ENCODE measurements at places on chromosomes 3 and 15.

GRCh38 chr3:115146032-115146417 is 1.1 kb downstream of the ZBTB20 start:
- DNase-seq, result peak; percentile 77

- DNase-seq, result no peak
Observed at GRCh38 chr3:171789759-171790505, 20.4 kb downstream of the PLD1 start.

DNA sequence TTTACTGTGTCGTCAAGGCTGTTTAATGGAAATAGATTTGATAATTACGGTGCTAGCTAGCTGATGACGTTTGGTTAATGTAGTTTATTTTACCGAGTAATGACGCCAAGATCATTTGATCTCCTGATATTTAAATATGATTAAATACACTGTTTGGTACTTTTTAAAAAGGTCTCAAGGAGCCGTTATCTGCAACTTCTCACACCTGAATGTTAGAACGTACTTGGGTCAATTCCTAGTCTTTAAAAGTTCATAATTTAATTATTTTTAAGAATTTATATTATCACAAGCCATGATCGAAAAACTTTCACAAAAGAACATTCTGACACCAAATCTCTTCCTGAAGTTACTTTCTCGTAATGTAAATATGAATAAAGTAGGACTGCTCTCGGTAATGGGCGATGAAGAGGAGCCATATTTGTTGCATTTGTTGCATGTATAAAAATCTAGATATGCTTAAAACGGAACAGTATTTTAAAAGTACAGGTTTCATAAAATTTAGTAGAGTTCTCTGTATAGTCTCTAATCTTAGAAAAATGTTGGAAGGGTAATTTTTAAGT is 16.2 kb upstream of the CHD2 start:
- no peak for DNase-seq

GRCh38 chr15:86611417-86612040 is 531.9 kb downstream of the AGBL1 start:
- DNase-seq, result no peak

DNA sequence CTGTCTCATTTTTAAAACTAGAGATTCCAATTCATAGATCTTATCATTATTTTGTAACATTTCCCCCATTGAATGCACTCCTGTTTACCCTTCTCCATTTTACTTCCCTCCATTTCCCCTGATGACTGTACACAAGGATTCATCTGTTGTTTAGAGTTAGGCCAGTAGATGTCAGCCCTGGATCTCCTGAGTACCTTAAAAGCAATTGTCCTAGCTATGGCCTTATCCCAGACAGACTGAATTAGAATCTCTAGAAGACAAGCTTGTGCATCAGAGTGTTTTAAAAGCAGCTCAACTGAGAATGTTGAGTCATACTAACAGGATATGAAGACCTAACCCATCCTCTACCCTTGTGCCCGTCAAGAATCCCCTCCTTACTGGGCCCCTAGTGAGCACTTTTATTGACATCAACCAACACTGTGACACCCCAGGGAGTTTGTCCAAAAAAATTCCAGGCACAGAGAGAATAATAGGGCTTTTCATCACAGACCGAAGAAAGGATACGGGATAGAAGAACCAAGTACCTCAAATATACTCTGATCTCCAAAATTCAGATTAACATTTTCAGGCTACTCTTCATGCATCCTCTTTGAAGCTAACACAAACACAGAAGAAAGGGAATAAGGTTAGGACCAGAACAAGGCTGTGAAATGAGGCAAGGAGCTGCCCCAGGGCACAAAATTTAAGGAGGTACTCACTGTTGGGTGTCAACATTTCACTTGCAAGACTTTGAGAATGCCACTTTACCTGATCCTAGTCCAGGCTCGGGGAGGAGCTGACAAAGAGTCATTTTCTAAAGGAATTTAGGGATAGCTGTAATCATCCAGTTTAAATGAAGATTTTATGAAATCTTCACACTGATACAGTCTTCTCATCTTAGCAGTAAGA is 17.1 kb downstream of the ZBED2 start:
- DNase-seq, result peak; percentile 89

DNA sequence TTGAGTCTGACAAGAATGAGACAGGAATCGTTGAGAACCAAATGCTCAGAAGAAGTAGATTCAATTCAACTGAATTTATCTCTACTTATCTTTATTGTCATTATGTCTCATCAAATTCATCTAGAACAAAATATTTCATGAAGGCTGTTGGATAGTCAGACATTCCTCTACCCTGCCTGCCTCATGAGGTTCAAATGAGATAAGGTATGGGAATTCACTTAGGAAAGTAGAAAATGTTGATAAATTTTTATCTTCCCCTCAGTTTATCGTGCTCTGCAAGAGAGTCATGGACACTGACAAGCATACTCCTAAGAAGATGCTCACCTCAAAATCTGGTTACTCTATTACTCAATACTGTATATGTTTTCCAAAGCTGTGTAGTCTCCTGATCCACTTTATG is 149.7 kb upstream of the CDIN1 start:
- no peak for DNase-seq

DNA sequence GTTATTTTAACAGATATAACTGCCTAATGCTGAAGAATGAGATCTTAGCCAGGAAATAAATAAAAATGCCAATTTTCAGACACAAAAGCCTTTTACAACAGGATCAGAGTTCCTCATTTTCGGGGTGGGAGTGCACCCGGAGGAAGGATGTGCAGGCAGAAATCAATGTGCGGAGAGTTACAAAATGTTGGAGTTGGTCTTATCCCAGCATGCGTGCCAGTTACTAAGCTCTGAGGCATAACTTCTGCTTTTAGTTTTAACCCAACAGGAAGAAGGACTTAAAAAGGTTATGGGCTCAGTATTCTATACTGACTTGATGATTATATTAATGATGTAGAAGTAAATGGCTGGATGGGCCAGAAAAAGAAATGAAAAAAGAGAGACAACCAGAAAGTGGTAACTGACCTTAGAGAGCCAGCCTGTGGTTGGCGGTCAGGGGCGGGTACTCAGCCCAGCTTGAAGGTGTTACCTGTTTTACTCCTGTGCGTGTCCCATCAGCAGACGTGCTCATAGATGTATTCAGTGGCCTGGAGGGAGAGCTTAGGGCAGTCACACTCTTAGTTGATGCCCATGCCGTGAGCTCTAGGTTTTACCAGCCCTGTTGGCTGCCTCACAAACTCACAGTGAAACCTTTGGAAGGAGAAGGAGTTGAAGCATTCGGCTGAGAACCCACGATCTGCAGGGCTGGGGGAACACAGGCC is 164.7 kb downstream of the SV2B start:
- no peak for DNase-seq

DNA sequence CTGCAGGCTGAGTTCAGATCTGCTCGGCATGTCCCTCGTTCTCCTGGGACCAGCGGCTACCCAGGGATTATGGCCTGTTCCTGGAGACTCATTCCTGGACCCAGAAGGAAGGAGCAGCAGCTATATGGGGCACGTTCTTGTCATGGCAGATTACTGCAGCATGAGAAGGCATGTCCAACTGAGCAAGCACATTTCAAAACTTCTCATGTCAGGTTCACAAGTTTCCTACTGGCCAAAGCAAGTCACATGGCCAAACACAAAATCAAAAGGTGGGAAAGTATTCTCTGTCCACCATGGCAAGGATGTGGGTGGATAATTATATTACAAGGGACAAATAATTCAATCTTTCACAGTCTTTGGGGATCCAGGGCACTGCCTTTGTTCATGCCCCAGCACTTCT is 71.9 kb upstream of the C15orf39 start:
- no peak for DNase-seq

- no peak for DNase-seq
Observed at GRCh38 chr3:37979541-37980461, 10.8 kb upstream of the VILL start.

GRCh38 chr15:71493526-71493925 is 316.8 kb upstream of the NR2E3 start:
- no peak for DNase-seq

DNA sequence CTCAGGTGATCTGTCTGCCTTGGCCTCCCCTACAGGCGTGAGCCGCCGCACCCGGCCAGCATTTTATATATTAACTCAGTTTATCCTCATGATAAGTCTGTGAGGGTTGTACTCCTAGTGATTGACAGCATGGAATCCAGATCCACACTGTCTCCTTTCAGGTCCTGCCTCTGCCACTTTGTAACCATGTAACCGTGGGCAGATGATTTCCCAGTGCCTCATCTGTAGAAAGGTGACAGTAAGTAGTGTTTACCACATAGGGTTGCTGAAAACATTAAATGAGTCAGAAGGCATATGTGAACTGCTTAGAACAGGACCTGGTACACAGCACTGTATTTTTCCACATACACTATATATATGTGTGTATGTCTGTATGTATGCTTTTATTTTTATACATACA is 2.4 kb downstream of the FYTTD1 start:
- no peak for DNase-seq

- no peak for DNase-seq
Observed at GRCh38 chr15:80568876-80569605, 126.1 kb upstream of the ABHD17C start.

DNA sequence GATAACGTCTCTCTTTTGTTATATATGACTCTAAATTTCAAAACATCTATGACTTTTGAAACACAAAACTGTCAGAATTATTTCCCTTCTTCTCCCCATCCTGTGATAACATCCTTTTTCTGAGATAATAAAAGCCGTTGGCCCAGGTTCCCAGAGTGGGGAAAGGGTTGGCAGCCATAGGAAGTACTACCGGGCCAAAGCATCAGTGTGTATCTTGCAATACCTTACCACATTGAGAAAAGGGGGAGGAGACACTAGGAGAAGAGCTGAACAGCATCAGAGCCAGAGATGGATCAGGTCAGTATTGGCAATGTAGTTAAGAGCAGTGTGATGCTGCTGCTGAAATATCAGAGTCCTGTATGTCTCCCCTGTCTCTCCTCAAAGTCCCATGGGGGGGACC is 210.0 kb upstream of the PROK2 start:
- DNase-seq, result no peak

GRCh38 chr3:171851660-171852058 is 8.5 kb downstream of the TMEM212 start:
- peak; percentile 87 for DNase-seq

- no peak for DNase-seq
Observed at GRCh38 chr15:42141246-42141645, 15.2 kb downstream of the PLA2G4F start.

DNA sequence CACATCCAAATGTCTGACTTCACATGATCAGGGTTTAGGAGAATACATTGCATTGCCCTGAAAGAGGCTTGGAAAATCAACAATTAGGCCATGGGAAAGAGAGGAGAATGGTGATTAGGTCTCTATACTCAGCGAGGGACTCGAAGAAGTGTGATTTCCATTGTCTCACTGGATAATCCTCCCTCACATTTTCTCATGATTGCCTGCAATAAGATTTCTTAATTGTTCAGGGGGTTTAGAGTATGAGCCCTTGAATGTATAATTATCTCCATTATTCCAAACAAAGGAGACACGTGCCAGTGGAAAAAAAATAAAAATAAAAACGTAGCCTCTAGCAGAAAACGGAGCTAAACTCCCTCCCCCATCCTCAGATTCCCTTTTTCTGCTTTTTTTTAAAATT is 173.2 kb downstream of the TPRG1 start:
- DNase-seq, result no peak

GRCh38 chr3:136197159-136197793 is 1.1 kb upstream of the MSL2 start:
- DNase-seq, result no peak

DNA sequence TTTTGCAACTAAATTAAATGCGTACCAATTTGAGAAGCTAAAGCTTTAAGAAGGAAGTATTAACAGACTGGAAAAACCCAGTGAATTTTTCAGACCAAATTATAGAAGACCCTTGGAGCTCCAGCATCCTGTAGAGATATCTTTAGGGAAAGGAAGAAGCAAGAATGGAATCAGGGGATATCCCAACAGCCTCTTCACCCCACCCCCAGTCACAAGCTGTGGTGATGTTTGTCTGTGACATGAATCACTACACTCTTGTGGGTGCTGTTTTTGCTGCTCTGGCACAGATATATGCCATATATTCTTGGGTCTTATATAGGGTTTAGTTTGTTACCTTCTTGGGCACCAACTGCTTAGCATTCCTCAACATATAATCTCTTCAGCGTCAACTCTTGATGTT is 78.5 kb upstream of the BCL6 start:
- no peak for DNase-seq

DNA sequence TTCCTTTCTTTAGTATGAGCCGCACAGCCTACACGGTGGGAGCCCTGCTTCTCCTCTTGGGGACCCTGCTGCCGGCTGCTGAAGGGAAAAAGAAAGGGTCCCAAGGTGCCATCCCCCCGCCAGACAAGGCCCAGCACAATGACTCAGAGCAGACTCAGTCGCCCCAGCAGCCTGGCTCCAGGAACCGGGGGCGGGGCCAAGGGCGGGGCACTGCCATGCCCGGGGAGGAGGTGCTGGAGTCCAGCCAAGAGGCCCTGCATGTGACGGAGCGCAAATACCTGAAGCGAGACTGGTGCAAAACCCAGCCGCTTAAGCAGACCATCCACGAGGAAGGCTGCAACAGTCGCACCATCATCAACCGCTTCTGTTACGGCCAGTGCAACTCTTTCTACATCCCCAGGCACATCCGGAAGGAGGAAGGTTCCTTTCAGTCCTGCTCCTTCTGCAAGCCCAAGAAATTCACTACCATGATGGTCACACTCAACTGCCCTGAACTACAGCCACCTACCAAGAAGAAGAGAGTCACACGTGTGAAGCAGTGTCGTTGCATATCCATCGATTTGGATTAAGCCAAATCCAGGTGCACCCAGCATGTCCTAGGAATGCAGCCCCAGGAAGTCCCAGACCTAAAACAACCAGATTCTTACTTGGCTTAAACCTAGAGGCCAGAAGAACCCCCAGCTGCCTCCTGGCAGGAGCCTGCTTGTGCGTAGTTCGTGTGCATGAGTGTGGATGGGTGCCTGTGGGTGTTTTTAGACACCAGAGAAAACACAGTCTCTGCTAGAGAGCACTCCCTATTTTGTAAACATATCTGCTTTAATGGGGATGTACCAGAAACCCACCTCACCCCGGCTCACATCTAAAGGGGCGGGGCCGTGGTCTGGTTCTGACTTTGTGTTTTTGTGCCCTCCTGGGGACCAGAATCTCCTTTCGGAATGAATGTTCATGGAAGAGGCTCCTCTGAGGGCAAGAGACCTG is 13.2 kb downstream of the GREM1 start:
- DNase-seq, result peak; percentile 29

GRCh38 chr3:62758296-62759066 is 116.7 kb downstream of the CADPS start:
- no peak for DNase-seq

- peak; percentile 71 for DNase-seq
Observed at GRCh38 chr15:39486621-39487457, 94.0 kb upstream of the THBS1 start.

DNA sequence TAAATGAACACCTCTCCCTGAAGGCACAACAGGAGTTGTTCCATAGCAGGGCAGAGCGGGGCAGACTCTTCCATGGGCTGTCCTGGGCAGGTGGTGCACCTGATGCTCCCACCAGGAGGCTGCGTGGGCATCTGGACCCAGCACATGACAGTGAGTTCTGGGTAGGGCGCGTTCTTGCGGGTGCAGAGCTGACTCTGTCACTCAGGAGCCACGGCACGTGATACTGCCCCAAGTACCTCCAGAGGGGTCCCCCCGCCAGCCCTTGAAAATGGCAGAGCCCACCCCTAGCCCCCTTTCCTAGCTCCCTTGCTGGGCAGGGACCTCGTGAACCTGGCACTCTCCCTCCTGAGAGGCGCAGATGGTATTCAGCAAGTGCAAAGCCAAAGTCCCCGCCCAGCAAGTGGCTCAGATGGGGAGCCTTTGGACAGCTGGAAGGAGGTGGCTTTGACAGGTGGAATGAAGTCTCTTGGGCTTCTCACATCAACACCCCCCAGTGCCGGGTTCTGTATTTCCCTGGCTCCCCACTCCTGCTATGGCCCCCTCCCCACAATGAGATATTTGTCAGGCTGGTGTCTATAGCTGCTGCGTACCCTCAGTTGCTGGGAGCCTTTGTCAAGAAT is 172.1 kb downstream of the TBC1D2B start:
- DNase-seq, result no peak
